ENCODE measurements at places on chromosomes 7 and 10. TPM values are rescaled to one million over a fixed set of nuclear protein-coding genes. Genes with fewer than 3 reads are reported as not detected.
A peak's percentile ranks its signal among the peaks of the same experiment; 100 is the strongest.

ANKRD26 gene
- 0.69 TPM for polyA plus RNA-seq

TRRAP gene
- 11.8 TPM for polyA plus RNA-seq

GRCh38 chr10:60737242-60737641 lies 41.0 kb upstream of the CDK1 start:
- no peak for DNase-seq

GRCh38 chr10:58588673-58589265 lies 76.1 kb downstream of the BICC1 start:
- no peak for DNase-seq

- no peak for DNase-seq
These were observed 3.6 kb downstream of the ADCK2 start for GRCh38 chr7:140676306-140676705.

GRCh38 chr10:29535012-29535777 lies 99.6 kb downstream of the SVIL start:
- peak; percentile 81 for DNase-seq

GRCh38 chr7:111364413-111364812 lies 197.9 kb downstream of the IMMP2L start:
- no peak for DNase-seq

GRCh38 chr10:86360657-86361056 lies 5.9 kb downstream of the GRID1 start:
- DNase-seq: no peak

GRCh38 chr7:12833829-12834228 lies 146.4 kb downstream of the ARL4A start:
- DNase-seq: no peak

GRCh38 chr10:121851786-121852185 lies 76.0 kb downstream of the ATE1 start:
- DNase-seq: no peak

DNA sequence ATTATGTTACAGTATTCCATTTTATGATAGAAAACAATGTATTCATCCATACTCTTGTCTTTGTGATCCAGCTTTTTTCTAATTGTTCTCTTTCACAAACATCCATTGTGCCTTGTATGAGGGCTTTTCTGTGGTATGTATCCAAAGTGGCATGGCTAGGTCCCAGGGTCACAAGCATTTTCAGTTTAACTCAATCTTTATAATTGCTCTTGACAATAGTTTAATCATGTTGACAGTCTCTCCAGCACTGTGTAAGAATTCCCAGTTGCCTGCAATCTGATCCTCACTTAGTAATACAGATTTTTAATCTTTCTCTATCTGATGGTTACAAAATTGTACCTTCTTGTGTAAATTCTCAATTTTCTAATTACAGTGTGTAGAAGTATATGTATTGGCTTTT lies 533.4 kb downstream of the NEBL start:
- DNase-seq: no peak

DNA sequence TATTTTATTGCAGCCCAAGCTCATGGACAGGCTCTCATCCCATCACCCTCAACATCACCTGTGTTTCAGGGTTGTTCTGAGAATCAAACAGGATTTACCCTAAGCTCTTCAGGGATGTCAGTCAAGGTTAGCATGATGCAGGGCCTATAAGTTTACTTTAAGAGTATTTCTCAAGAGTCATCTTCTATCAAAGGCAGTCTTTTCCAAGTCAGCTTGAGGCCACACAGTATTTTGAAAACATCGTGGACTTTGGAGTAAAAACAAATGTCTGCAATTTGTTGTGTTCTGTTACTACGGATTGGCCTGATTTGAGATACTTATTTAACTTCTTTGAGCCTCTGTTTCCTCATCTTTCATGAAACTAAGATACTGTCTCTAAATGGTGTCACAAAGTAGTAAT lies 42.0 kb upstream of the NRP1 start:
- DNase-seq: no peak

- no peak for DNase-seq
These were observed 298.7 kb downstream of the THSD7A start for GRCh38 chr7:11533229-11533820.

- DNase-seq: no peak
These were observed 37.4 kb upstream of the BET1 start for GRCh38 chr7:94041529-94041928.

GRCh38 chr7:71857338-71857737 lies 554.8 kb downstream of the CALN1 start:
- DNase-seq: no peak

Measured in BJ (cell line).